Muscle of arm (tissue), 14 donors: ENCODE measurements at places on chromosomes 7 and 10. TPM values are rescaled to one million over a fixed set of nuclear protein-coding genes. Genes with fewer than 3 reads are reported as not detected.
A peak's percentile ranks its signal among the peaks of the same experiment; 100 is the strongest.

SNCG gene
- polyA plus RNA-seq, result 9.3 TPM

KIAA1217 gene
- polyA plus RNA-seq, result 29.2 TPM

TMEM72 gene
- polyA plus RNA-seq, result not detected

PARG gene
- polyA plus RNA-seq, result 20.6 TPM

SERPINE1 gene
- polyA plus RNA-seq, result 2.6 TPM

FAS gene
- 10.4 TPM for polyA plus RNA-seq

GDF2 gene
- polyA plus RNA-seq, result not detected

GRCh38 chr10:42950606-42951485, 126.0 kb upstream of the RET start:
- DNase-seq, result no peak

GRCh38 chr7:27917119-27917518, 177.2 kb downstream of the TAX1BP1 start:
- DNase-seq, result no peak

GRCh38 chr10:99782447-99783286, at the start of gene ABCC2:
TSS of gene ABCC2 (plus strand) at chr10:99782640. CDS start at chr10:99782845, 205 bp downstream.
- DNase-seq, result no peak

GRCh38 chr10:88104223-88104622, 240.8 kb downstream of the PTEN start:
- no peak for DNase-seq

- no peak for DNase-seq
Measured at GRCh38 chr10:77622889-77623291, 14.7 kb downstream of the KCNMA1 start.

DNA sequence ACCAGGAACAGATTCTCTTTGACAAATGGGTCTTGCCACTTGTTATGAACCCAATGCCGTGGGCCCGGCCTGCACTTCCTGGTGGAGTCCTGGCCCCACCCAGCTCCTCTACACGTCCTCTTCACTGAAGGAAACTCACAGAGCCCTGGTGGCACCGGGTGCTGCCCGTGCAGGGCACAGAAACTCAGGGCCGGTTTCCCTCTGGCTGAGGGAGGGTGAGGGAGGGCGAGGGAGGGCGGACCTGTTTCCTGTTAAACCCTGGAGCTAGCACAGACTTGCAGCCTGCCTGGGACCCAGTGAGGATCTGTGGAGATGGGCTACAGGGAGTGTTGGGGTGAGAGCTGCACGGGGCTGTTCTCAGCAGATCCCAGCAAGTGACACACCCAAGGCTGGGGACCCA, 596.3 kb downstream of the PTPRN2 start:
- no peak for DNase-seq

DNA sequence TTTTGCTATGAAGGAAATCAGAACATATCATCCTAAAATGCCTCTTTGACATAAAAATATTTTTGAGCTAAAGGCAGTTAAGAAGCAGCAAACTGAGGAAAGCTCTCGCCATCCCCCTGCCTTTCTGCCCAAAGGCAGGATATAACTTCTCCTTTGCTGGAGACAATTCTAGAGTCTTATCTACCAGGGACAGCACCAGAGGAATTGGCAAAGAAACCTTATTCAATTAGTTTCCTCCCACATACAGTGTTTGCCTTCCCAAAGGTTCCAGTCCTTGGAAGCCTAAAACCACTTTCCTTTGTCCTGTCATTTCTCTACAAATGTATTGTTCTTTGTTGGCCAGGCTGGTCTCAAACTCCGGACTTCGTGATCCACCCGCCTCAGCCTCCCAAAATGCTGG, 33.7 kb downstream of the MASTL start:
- no peak for DNase-seq

DNA sequence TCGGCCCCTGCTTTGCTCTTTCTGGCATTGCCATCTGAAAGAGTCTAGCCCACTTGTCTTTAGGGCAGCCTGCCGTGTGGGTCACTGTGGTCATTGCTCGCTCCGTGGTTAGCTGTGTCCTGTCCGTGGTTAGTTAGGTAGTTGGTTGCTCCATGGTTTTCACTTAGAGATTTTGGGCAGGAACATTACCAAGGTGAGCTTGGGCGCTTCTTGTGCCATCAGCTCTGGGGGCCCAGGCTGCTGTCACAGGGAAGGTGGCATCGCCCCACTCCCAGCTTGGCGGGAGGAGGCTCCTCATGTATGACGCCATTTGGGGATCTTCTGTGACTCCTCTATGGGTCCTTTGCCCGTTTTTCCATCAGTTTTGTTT, 53.1 kb downstream of the INPP5A start:
- no peak for DNase-seq

DNA sequence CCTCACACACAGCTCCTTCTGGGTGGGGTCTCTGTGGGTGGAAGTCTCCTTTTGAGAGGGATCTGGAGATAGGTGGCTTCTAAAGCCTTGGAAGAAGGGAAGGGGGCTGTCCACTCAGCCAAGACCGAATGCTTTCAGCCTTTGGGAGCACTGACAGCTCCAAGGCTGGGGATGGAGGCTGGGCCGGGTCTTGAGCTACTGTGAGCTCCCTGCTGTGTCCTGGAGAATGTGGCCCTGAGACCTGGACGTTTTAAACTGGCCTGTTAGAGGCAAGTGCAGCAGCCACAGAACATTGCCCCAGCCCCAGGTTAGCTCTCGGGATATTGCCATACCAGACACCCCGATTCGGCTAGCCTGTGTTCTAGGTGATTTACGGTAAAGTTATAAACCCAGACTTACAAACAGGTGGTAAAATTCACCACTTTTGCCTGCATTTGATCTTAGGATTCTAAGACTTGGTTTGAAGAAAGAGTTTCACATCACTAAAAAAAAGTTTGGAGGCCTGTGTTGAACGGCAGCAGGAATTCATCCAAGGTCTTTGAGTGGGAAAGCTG, 548.5 kb upstream of the FOXK1 start:
- DNase-seq, result no peak

GRCh38 chr7:50607524-50608125, 42.4 kb upstream of the DDC start:
- DNase-seq, result no peak

- DNase-seq, result no peak
Measured at GRCh38 chr7:133822001-133822641, 305.0 kb upstream of the LRGUK start.

DNA sequence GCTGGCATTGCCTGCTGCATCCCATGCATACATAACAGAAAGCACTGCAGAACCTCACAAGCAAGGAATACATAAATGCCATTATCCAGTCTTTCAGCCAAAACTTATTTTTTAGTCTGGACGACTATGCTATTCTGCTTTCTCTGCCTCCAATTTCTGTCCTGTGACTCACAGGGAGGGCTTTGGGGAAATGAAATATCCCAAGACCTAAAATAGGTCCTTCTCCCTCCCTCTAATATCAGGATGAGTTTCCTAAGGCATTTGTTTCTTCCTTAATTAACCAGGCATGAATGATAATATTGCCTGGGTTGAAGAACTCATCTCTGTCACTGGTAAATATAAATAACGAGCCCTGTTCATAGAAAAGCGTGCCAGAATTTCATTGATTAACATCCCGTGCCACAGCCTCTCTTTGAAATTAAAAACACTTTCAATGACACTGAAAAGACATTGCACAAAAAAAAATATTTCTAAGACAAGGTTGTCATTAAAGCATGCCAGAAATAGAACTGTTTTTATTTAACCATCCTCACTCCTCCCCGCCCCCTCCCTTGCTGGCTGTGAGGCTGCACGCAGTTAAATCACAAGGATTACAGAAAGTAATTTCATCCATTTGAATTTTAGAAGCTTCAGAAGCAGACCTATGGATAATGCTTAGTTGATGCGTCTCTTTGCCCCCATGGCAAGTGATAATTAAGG, 103.0 kb upstream of the ANKRD1 start:
- no peak for DNase-seq

GRCh38 chr10:68087685-68088401, 12.8 kb upstream of the HERC4 start:
- DNase-seq, result no peak

- DNase-seq, result no peak
Measured at GRCh38 chr7:110620110-110620735, 470.7 kb upstream of the LRRN3 start.

DNA sequence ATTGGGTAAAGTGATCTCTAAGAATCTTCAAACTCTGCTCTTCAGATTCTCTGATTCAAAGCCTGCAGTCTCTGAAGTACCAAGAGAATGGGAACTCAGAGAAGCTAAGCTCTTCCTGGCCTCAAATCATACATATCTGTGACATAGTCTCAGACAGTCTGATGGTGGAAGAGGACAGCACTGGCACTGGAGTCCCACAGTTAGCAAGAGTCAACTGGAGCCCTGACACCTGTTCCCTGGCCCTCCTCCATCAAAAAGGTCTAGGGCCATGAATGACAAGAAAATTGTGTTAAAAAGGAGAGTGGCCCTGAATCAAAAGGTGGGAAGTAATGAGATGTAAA, 37.7 kb downstream of the PRSS2 start:
- DNase-seq, result no peak

DNA sequence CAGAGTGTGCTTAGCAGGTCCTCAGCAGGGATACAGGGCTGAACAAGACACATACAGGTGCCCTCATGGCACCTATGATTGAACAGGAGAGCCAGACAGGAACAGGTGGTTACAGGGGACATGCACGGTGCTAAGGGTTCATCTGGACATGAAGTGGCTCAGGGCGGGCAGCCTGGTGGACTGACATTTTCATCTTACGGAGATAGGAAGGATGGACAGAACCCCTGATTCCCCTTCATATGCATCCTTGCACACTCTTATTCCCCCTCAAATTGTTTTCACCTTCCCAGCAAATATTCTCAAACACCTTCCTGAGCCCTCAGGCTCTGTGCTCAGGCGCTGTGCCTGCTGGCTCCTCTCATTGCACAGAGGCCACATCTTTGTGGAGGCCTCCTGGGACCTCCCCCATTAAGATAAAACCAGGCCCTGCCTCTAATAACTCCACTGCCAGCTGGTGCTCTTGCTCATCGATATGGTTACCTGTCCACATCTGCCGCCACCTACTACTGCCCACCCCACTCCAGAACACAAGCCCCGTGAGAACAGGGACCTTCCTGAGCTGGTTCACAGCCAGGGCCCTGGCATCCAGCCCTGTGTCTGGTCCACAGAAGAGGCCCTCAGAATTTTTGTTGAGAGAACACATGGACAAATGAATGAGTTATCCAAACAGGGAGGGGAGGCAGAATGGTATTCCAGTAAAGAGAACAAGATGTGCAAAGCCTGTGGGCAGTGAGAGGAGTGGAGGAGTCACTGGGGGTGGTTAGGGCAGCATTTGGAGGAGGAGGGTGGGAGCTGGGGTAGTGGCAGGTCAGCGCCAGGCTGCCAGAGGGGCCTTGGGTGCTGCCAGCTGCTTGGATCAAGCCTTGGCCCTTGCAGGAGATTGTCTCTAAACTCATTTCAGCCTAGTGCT, 68.9 kb upstream of the AQP1 start:
- DNase-seq, result no peak

- no peak for DNase-seq
Measured at GRCh38 chr10:66283064-66283463, 642.8 kb upstream of the LRRTM3 start.

DNA sequence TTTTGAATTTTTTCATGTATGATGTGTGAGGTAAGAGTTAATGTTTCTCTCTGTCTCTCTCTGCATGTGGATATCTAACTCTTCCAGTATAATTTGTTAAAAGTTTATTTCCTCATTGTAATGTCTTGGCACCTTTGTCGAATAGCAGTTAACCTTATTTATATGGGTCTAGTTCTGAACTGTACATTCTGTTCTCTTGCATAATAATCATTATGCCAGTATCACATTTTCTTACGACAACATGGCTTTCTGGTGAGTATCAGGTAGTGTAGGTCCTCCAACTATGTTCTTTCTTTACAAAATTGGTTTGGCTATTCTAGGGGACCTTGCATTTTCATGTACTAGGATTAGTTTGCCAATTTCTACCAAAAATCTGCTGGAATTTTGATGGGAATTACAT, 337.0 kb upstream of the FZD8 start:
- DNase-seq, result no peak

- peak; percentile 91 for DNase-seq
Measured at GRCh38 chr7:5665094-5666025, 116.1 kb downstream of the RNF216 start.

- no peak for DNase-seq
Measured at GRCh38 chr10:132120734-132121510, 55.2 kb downstream of the JAKMIP3 start.

DNA sequence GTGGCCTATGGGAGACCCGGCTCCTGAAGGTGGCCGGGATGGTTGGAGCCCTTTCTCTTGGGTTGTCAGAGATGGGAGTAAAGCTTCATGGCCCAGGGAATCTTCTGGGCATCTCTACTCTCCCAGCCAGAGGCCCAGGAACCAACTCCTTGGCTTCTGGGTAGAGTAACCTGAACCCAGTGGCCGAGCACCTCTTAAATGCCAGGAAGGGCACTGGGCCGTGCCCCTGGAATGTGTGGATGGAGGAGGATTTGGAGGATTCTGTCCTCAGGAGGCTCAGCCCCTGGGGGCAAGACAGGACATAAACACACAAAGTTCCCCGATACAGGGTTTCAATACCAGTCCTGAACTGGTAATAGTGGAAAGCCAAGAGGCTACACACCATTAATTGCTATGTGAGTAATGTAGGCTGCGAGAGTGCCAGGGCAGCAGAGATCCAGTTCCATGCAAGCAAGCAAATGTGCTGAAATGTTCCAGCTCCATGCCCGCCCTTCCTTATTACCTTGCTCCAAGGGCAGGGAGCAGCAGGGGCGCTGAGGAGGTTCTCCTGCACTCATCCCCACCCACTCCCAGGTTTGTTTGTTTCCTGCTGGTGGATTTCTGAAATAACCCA, 1.2 kb downstream of the PALD1 start:
- no peak for DNase-seq

DNA sequence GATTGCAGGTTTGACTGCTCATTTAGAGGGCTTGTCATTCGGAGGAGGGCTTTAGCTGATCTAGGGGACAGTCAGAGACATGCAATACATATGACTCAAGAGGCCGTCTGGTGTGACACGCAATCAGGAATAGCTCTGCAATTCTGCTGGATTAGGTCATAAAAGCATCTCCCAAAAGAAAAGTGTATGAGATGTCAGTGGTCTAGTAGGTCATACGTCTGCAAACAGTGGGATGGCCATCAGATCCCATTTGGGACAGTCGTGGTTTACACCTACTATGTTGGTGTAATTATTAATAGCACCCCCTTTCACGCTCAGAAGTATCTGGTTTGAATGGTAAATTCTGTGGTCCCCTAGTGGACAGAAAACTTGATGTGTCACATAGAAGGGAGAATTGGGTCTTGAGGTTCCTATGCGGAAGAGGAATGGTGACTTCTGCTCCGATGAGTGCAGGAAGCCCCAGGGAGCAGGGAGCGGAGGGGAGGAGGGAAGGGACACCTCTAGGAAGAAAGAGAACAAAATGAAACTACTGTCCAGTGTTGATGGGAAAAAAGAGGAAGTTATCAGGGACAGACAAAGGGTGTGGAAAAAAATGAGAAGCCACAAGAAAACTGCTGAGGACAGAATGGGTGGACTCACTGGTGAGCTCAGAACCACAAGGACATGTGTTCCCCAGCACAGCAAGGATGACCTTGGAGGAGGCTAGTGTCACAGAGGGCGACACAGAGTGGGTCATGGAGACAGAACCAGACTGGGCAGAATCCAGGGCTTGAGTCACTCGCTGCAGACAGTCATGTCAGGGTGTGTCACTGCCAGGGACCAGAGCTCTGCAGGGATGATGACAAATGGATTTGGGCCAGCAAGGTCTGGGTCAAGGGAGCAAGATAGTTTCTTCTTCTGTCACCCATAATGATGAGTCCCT, 59.9 kb downstream of the MAP3K8 start:
- no peak for DNase-seq

GRCh38 chr10:124896751-124897150, 45.2 kb upstream of the ZRANB1 start:
- no peak for DNase-seq
